ENCODE measurements at places on chromosomes 12 and 14.
A peak's percentile ranks its signal among the peaks of the same experiment; 100 is the strongest.

- no peak for DNase-seq
These were observed 78.8 kb upstream of the PDE3A start for GRCh38 chr12:20289520-20289919.

- no peak for DNase-seq
These were observed 27.0 kb downstream of the DYNC1H1 start for GRCh38 chr14:101991352-101991751.

DNA sequence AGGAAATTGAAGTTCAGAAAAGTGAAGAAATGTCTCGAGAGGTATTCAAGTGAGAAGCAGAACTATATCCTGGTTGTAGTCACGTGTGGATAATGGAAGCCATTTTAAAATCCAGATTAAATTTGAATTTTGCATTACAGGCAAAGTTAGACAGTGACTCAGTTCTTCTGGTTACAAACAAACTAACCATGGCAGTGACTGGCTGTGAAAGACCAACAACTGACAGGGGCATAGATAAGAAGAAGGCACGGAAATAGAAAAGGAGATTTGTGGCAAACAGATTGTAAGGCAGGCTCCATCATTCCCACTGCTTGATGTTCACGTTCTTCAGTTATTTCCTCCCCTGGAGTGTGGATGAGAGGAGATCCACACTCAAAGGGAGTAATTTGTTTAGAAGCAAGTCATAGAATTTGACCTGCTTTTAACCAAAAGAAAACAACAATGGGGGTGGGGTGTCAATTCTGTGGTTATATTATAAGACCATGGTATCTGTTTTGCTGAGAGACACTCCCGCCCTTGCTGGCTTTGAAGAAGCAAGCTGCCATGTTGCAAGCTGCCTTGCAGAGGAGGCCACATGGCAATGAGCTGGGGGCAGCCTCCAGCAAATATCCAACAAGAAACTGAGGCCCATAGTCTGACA is 795.3 kb downstream of the VRK1 start:
- DNase-seq: no peak

DNA sequence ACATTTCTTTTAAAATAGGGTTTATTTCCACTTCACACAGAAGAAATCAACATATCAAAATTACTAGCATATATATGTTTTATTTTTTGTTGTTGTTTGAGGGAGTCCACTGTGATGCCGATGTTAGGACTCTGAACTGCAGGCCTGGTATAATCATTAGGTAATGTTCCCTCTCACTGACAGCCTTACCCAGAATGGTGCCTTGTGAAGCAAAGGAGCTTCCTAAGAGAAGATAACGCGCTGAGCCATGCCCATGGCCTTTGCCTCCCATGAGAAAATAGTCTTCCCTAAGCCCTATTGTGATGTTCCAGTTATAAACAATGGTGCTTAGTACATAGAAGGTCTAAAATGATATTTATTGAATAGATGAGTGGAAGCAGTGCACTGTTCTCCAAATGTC is 12.0 kb downstream of the GNG2 start:
- no peak for DNase-seq

GRCh38 chr14:68317239-68317638 is 475.6 kb downstream of the ZFP36L1 start:
- DNase-seq: no peak

DNA sequence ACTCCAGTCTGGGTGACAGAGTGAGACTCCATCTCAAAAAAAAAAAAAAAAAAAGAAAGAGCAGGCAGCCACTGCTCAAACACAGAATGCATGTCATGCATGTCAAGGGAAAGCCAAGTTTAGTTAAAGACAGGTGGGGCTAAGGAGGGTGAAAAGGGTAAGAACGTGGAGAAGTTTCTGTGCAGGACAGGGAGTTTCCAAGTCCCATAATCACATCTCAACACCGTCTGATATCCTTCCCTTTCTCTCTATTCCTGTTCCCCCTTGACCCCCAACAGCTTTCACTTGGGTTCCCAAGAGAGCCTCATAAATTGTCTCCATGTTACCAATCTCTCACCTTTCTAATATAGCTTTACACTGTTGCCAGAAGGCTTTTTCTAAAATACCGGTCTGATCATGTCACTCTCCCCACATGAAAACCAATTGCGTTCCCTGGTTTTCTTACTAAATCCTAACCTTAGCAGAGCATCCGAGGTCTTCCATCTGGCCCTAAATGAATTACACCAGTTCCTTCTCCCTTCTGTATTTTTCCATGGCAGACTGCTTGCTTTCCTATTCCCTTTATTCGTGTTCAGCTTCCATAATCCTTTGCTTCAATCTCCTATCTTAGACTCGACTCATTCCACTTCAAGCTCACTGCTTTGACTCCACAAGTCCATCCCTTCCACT is 37.0 kb downstream of the LIMA1 start:
- no peak for DNase-seq

- no peak for DNase-seq
These were observed 57.2 kb downstream of the PIWIL1 start for GRCh38 chr12:130394906-130395305.

GRCh38 chr14:51079489-51079888 is 15.4 kb downstream of the TRIM9 start:
- no peak for DNase-seq

DNA sequence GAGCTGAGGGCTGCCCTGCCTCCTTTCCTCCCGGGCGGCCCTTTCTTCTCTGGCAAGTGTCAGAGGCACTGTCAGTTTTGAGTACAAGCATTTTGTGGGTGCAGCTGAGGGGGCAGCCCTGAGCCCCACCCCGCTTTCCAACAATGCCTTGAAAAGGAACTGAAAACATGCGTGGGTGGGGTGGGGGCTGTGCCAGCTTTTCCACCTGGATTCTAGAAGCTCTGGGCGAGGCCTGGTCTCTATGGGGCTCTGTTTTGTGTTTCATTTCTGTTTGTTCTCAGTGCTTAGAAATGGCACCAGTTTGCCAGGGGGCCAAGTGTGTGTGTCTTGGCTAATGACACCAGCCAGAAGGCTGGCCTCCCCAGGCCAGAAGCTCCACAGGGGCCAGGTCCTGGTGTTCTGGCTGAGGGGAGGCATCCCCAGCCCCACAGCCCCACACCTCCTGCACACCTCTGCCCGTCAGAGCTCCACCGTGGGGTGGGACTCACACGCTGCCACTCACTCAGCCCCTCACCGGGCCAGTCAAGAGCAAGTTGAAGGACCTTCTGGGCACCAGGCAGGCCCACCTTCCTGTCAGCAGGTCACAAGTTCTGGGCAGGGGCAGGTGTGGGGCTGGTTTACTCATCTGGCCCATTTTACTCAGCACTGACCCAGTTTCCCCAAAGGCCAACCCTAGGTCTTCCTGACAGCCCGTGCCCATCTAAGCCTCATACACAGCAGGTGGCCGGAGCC is 155.1 kb downstream of the CALM1 start:
- no peak for DNase-seq

DNA sequence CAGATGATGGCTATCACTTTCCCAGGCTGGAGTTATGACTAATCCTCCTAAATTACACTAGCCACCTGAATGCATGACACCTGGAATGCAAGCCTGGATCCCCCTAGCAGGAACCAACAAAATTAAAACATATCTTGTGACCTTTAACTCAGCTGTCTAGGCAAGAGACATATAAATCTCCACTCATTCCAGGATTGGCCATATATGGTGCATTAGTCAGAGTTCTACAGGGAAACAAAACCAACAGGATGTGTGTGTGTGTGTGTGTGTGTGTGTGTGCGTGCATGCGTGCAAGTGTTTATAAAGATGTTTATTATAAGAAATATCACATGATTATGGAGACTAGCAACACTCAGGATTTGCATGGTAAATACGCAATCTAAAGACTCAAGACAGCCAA is 212.8 kb downstream of the KIF21A start:
- DNase-seq: no peak

- peak; percentile 56 for DNase-seq
These were observed 5.5 kb downstream of the CEP170B start for GRCh38 chr14:104870368-104871144.

DNA sequence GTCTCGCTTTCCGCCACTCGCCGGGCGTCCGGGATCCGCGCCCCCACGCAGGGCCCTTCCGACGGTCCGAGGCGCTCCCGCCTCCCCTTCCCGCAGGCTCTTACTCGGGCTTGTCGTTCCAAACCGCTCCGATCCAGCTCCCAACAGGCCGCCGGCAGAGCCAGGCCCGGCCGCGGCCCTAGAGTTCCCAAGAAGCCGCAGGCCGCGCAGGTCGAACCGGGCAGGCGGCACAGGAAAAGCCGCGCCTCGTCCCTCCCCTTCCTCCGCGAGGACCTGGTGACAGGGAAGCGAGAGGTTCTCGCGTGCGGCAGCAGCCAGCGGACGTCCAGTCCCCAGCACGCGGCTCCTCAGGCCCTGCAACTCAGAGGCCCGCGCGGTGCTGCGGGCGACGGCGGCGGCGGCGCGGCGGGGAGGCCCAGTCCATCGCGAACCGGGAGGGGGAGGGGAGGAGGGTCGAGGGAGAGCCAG is 272 bp downstream of the HECTD1 start:
- DNase-seq: no peak

DNA sequence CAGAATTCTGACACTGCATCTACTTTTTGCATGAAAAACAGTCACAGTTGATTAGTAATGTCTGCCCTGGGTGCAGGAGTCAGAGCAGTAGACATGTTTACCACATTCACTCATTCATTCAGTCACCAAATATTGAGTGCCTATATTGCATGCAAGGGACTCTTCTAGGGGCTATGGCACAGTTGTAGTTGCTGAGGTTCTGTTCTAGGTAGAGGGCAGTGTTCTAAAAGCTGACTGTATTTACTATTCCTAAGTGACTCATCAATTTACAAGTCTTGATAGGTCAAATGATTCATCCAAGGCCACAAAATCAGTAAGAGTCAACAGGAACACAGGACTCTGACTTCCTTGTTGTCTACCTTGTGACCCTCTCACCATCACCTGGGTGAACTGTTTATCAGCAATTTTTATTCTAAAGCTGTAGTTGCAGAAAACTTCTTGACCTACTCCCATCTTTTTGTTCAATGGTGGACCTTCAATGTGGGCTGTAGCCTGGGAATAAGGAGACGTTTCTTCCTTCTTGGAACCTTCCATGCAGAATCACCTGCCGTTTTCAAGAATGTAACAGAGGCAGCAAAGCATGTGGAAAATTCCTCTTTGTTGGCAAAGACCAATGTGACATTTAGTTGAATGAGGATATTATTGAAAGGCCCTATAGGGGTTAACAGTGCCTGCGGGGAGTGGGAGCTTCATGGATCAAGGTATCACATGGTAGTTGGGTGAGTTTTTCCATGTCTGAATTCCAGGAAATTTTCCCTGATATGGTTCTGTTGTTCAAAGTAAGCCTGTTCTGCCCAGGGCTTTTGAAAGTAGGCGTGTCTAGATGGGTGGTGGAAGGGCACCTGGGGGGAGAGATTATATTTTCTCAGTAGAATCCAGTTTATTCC is 223.2 kb downstream of the KTN1 start:
- DNase-seq: no peak

GRCh38 chr12:125381373-125381772 is 316.1 kb downstream of the AACS start:
- DNase-seq: peak; percentile 58

GRCh38 chr12:52434760-52435530 is 774 bp upstream of the KRT75 start:
- DNase-seq: no peak

- DNase-seq: no peak
These were observed 10.3 kb downstream of the KRT7 start for GRCh38 chr12:52243259-52243855.

DNA sequence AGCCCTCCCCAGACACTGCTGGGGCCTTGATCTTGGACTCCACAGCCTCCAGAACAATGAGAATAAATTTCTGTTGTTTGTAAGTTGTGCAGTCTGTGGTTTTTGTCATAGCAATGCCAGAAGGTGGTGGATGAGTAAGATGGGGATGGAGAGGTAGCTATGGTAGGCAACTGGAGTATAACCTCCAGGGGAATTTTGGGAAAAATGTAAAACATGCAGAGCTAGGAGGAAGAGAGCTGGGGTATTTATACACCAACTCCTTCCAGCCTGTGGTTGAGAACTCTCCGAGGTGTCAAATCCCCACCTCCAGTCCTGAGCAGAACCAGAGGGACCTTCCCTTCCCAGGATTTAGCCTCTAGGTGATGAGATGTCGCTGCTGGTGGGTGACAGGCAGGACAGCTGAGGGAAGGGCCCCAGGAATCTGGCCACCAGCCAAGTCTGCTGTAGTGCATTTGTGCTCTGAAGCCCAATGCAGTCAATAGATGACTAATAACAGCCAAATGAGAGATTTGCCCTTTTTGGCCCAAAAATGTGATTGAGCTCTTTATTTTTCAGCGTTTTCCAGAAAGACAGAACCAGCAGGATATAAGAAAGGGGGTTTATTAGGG is 19.1 kb upstream of the CEP170B start:
- DNase-seq: no peak

GRCh38 chr14:59249029-59249428 is 60.6 kb downstream of the DAAM1 start:
- DNase-seq: peak; percentile 7

GRCh38 chr14:34470319-34470718 is 8.3 kb upstream of the SPTSSA start:
- no peak for DNase-seq

- no peak for DNase-seq
These were observed 43.6 kb downstream of the AMN start for GRCh38 chr14:102965971-102966655.

DNA sequence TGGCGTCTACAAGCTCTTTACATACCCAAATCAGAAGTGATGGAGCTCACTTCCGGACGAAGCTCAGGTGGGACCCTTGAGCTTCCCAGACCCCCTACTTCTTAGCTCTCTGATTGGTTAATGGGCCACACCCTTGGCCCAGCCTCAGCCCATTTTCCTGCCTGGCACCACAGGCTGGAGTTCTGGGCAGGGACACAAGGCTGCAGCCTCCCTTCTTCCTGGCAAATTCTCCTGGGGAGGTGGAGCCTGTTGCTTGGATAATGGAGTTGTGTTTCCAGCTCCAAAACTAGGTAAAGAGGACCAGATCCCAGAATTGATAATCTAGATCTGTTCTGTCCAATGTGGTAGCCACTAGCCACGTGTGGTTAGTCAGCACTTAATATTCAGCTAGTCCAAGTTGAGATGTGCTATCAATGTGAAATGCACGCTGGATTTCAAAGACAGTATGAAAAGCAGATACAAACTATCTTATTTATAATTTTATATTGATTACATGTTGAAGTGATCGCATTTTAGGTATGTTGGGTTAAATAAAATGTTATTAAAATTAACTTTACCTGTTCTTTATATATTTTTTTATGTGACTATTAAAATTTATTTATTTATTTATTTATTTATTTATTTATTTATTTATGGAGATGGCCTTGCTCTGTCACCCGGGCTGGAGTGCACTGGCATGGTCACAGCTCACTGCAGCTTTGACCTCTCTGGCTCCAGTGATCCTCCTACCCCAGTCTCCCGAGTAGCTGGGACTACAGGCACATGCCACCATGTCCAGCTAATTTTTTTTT is 12.6 kb upstream of the FAIM2 start:
- DNase-seq: no peak

DNA sequence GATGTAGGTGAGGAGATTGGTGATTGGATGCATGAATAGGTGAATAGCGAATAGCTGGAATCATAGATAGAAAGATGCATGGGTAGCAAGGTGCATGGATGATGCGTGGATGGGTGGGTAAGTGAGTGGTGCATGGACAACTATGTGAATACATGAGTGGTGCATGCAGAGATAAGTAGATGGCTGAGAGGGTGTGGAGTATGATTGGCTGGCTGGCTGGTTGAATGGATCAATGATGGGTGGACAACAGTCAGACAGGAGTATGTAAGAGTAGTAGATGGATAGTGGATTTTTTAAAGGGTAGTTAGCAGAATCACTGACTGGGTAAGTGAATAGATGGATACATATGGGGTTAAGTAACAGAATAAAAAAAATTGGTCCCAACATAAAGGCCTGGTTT is 33.9 kb downstream of the SERPINA3 start:
- no peak for DNase-seq
